ENCODE measurements at places on chromosomes 11 and 22.
A peak's percentile ranks its signal among the peaks of the same experiment; 100 is the strongest.

GRCh38 chr11:6206456-6207180 lies 1.3 kb downstream of the C11orf42 start:
- DNase-seq: peak; percentile 21

DNA sequence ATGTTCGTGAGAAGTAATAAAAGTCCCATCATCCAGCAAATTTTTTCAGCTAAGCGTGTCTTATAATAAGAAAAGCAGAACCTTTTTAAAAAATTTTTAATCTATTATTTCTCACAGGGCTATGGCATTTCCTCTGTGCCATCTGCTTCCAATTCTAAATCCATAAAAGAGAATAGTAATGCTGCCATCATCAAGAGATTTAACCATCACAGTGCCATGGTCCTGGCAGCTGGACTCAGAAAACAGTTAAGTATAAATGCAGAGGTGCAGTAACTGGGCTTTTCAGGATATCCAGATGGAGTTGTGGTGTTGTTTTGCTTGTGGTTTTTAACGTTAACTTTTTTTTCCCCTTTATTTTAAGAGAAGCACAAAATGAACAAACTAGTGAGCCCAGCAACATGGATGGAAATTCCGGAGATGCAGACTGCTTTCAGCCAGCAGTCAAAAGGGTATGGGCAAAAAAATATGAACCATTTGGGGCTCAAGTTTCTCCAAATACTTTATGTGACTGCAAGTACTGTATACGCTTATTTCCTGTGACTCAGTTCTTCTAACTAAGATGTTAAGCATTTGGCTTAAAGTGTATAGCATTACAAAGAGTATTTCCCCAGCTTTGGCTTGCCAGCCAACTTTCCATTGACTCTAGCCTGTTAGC lies 25.2 kb downstream of the GTF2H1 start:
- no peak for DNase-seq

DNA sequence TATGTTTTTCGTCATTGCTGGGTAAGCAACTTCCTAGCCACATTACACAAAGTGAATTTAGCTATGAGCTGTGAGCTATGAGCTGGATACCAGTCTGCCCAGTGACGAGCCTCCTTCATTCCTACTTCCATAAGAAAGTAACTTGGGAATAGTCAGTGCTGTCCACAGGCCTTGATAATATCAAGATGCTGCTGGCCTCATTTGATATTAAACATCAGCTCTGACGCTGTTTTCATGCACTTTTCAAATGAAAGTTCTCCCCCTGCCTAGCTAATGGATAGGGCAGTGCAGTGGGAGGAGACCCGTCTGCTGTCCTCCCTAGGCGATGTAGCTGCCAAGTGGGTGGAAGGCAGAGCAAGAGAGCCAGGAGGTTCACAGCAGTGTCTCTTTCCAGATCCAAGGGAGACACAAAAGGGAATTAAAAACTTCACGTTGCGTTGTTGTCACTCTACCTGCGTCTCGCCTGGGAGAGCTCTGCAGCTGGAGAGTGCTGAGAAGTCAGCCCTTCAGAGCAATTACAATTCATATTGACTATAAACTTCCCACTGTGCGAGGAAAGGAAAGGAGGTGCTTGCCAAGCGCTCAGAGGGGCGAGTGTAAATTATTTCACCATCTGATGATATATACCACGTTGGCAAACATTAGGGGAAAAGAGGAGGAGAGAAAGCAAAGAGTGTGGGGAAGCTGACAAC lies 861.4 kb downstream of the NTM start:
- DNase-seq: no peak

- DNase-seq: no peak
Observed at GRCh38 chr11:72856065-72856464, 41.9 kb downstream of the ATG16L2 start.

DNA sequence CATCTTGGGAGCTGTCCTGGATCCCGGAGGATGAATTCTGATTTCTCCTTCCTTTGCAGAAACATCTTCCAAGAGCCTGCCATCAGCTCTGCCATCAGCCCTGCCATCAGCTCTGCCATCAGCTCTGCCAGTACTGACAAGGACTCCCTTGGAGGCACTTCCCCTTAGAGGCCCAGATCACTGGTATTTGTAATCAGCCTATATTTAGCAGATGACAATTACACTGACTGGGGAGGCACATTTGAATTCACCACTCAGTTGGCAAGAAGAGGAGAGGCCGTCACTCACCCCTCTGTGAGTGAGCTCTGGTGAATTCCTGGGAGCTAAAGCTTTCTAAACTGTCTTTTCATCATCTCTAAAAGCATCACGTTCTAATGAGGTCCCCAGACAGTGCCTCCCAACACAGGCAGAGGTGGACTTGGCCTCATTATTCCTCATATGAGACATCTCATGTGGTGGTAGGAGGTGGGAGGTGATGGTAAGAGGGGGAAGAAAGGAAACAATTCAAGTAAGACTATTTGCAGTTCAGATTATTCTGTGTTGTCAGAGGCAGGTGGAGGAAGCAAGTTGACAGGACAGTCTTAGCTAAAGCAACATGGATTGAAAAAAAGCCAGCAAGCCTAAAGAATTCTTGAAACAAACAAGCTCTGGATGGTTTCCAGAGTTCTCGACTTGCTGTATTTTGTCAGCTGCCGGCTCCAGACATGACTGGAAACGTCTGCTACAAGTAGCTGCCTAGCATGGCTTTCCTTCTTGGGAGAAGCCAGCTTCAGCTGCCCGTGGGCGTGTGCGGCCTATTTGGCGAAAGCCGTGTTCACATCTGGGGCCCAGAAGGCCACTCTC lies 771.7 kb downstream of the TBC1D22A start:
- no peak for DNase-seq

- DNase-seq: no peak
Observed at GRCh38 chr11:18056561-18057181, 10.6 kb upstream of the TPH1 start.

DNA sequence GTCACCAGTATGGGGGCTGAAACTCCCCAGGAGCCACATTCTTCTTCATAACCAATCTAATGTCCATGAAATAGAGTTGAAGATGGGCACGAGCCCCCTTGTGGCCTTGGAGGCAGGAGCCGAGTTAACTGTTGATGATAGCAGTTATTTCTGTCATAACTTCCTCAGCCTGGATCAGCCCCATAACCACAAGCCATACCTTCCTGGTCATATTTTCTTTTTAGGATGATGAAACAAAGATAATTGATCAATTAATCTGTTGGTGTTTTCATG lies 65.0 kb upstream of the TTC12 start:
- DNase-seq: no peak

GRCh38 chr22:48185071-48186055 lies 1422.9 kb downstream of the TBC1D22A start:
- DNase-seq: no peak

- no peak for DNase-seq
Observed at GRCh38 chr11:86629045-86629706, 43.2 kb downstream of the ME3 start.

DNA sequence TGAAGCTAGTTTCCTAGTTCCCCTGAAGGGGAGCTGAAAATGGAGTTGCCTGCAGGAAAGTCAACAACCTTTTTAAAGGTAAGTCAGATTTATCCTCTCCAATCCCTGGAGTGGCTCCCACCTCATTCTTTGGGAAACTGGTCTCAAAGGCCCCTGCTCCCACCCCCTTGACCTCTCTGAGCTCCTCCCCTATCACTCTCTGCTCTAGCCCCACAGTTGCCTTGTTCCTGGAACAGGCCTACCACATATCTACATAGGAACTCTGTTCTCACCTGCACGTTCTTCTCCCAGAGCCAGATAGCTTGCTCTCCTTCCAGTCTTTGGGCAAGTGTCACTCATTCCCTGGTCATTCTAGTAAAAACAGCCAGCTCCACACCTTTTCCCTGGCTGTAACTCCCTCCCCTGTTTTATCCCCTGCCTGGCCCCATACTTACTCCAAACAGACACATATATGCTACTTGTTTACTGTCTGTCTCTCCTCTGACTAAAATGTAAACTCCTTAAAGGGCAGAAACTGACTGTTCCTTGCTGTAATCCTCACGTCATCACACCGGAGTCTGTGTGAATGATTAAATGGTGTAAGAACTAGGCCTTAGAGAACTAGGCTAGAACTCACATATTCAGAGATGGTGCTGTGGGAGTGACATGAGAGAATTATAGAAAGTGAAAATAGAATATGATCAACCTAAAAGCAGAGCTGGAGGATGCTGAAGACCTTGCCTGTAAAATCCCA lies 53.3 kb downstream of the TCF20 start:
- DNase-seq: no peak

DNA sequence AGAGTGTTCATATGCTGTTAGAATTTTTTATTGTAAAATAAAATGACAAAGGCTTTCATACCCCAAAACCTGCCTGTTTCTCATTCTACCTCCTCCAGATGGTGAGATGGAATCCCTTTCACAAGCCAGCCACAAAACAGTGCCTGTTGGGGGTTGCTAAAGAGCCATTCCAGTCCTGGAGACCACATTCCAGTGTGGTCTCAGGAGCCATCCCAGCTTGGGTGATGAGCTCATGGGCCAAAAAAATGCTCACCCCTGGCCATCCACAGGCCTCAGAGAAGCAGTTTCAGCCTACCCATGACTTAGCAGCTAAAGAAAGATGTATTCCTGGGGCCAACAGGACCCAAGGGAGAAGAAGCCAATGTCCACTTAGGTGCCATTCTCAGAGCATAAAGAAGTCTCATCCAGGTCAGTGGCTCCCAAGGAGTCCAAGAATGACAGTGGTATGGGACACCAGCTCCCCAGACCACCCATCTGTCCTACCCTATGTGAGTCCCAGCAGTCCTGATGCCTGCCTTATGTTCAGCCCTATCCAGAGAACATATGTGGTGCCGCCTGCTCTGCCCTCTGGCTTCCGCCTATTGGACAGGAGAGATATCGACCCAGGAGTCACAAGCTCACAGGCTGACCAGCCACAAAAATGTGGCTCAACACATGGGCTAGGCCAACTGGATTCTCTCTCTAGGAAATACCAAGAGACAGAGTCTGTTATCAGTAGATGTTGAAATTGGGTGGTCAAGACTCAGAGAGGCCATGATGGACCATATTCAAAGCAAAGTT lies 26.4 kb downstream of the C11orf91 start:
- peak; percentile 86 for DNase-seq

DNA sequence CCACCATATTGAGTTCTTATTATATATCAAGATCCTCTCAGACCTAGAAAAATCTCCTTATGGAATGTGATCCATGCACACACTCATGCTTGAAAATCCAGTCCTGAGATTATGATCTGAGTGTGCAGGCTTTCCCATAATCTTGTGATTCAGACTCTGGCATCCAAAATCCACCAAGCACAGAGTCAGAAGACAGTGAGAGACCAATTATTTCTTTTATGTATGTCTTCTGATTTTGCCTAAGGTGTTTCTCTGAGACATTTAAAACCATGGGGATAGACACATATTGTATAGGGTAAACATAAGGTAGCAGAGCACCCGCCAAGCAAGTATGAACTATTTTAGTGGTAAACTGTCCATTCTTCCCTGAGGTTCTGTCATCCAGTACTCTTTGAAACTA lies 52.0 kb upstream of the MMP13 start:
- no peak for DNase-seq

- no peak for DNase-seq
Observed at GRCh38 chr22:27483095-27483785, 318.3 kb downstream of the MN1 start.

- DNase-seq: no peak
Observed at GRCh38 chr11:119806064-119806915, 77.3 kb upstream of the NECTIN1 start.

DNA sequence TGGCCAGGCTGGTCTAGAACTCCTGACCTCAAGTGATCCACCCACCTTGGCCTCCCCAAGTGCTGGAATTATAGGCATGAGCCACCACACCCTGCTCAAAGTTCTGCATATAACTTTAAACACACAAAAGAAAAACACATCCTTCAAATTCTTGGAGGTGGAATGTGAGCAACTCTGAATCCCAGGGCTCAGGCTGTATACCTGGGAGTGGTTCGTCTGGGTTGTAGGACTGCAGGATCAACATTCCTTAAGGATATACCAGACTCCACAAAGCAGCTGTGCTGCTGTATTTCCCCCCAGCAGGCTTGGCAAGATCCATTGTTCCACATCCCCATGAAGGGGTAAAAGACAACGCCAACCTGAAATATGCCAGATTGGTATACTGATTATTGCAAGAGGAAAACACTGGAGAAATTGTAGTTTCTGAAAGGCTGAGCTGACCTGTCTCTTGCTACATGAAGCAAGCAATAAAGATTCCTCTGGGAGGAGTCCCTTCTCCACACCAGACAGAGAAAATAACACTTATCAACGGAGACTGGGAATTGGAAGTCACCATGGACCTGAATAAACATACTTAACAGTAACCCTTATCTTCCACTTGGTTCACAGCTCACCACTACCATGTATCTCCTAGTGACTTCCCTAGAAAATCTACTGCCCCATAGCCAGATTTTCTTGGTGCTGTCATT lies 12.2 kb upstream of the RPS3 start:
- peak; percentile 46 for DNase-seq

GRCh38 chr11:125314276-125315078 lies 149.9 kb downstream of the PKNOX2 start:
- DNase-seq: peak; percentile 27

- DNase-seq: no peak
Observed at GRCh38 chr11:70908223-70908622, 344.2 kb downstream of the SHANK2 start.

DNA sequence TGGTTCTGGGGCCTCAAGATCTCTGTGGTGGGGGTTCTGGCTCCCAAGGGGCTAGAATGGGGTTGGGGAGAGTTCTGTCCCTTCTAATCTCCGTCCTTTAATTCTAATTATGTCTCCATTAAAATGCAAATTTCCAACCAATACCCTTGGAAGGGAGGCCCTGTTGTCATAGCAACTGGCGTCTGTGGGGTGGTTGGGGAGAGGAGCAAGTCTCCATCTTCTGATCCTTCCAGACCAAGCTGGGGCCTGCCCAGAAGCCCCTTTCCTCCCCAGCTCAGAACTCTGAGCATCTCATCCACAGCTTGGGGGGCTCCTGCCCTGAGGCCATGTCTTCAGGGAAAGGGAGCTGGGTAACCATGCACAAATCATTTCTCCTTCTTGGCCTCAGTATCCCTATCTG lies 5.4 kb upstream of the RPS19BP1 start:
- DNase-seq: no peak

GRCh38 chr11:128705124-128705920 lies 11.4 kb downstream of the FLI1 start:
- DNase-seq: no peak

DNA sequence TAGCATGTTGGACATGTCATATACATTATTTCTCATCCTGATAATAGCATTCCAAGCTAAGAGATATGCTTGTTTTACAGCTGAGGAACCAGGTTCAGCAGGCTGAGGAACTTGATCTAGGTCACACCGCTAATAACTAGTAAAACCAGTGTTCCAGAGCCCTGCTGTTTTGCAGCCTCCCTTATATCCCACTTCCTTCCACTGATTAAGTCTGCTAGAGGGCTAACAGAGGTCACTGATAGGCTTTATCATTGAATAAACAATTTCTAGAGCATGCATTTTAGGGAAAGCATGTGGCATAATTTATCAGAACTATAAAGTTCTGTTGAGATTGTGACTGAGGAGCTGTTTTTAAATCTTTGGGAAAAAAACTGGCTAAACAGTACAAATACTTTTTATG lies 54.0 kb downstream of the UVRAG start:
- no peak for DNase-seq

Measured in astrocyte of the hippocampus (primary cell).